ENCODE measurements at places on chromosomes 6 and 20.
A peak's percentile ranks its signal among the peaks of the same experiment; 100 is the strongest.

DNA sequence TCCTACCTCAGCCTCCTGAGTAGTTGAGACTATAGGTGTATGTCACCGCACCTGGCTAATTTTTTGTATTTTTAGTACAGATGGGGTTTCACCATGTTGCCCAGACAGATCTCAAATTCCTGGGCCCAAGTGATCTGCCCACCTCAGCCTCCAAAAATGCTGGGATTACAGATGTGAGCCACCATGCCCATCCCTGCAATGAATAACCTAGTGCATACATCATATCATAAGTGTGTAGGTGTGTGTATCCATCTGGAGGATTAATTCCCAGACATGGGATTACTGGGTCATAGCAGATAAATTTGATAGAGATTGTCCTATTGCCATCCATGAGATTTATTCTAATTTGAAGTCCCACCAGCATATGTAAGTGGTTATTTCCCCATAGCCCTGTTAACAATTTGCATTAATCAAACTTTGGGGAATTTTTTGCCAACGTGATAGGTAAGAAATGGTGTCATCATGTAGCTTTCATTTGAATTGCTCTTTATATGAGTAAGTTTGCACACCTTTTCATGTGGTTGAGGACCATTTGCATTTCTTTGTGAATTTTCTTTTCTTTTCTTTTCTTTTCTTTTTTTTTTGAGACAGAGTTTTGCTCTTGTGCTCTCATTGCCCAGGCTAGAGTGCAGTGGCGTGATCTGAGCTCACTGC is 29.9 kb upstream of the BACH2 start:
- DNase-seq, result no peak

DNA sequence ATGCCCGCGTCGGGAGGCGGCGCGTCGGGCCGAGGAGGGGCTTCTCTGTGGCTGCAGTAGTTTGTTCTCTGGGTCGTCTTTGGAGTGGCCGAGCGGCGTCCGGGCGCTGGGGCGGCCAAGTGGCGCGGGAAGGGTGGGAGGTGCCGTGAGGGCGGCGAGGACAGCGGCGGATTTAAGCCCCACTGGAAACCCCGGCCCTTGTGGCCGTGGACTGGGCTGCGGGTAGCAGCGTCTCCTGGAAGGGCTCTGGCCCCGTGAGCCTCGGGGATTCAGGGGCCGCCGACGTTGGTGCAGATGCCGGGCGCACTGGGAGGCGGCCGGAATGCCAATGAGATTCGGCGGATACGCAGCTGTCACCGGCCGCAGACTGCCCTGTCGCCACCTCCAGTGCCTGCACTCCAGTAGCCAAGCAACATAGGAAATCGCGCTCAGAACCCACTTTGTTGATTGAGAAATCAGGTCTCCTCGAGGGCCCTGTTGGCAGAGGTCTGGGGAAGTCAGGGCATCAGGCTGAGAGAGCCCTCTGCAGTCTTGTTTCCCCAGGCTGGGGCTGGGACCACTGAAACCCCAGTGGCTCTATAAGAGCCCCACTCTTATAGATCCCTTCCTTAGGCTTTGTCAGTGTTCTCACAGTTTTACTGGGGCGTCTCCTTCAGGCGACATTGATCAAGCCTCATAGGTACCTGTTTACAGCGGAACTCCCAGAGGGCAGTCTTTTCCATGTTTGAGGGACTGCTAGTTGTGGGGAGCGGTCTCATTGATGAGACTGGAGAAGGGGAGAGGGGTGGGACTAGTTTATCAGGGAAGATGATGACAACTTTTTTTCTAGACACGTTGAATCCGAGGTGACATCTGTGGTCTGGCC is 642 bp downstream of the GZF1 start:
- DNase-seq, result peak; percentile 8

DNA sequence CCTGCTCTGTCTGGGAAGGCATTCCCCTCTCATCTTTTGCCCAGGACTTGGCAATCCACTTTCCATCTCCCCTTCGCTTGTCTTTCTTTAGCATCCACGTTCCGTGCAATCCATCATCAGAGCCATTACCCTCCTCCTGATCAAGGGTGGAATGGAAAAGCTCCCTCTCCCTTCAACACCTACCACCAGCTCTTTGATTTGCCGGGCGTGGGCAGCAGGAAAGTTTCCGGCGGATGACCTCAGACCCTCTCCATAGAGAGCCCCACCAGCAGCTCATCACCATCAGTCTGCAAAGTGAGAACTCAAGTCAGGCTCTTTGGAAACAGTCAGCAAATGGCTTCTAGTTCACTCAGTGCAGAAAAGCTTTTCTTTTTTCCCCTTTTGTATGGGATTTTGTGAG is 76.2 kb downstream of the TSHZ2 start:
- no peak for DNase-seq

GRCh38 chr20:61730631-61731362 is 334.9 kb downstream of the TAF4 start:
- DNase-seq, result no peak

GRCh38 chr6:119326291-119327005 is 23.1 kb downstream of the MAN1A1 start:
- no peak for DNase-seq

GRCh38 chr6:95599706-95600105 is 22.4 kb downstream of the MANEA start:
- no peak for DNase-seq

- no peak for DNase-seq
Observed at GRCh38 chr6:9482030-9482738, 932.7 kb downstream of the TFAP2A start.

GRCh38 chr6:25343984-25344383 is 64.8 kb downstream of the CARMIL1 start:
- DNase-seq, result no peak

DNA sequence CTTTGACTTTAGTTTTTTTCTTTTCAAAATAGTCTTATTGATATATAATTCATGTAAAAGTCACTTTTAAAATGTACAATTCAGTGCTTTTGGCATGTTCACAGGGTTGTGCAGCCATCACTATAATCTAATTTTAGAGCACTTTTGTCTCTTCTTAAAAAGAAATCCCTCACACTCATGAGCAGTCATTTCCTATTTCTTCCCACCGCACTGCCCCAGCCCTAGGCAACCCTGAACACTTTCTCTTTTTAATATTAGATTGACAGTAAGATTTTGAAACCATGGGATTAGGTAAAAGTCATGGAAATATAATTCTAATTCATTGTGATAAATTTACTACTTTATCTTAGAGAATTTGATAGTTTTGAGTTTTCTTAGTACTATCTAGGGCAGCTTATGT is 309.4 kb downstream of the UTRN start:
- no peak for DNase-seq

- DNase-seq, result no peak
Observed at GRCh38 chr6:150195996-150196417, 53.2 kb downstream of the PPP1R14C start.

DNA sequence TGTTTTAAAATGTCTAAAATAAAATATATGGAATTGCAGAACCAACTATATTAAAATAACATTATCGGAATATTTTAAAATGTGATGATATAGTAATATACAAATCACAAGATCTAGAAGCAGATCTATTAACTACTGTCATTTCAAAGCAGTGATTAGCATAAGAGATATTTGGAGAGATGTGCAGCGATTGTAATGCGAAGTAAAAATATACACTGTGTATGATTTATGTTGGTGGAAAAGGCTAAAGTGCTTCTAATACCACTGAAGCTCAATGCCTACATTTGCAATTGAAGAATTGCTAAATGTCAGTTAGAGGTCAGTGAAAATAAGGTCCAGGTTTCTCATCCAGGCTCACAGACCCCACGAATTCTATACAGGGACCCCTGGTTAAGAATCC is 248.6 kb upstream of the PLN start:
- DNase-seq, result no peak

- DNase-seq, result no peak
Observed at GRCh38 chr6:46555129-46555528, 63.9 kb upstream of the RCAN2 start.

GRCh38 chr6:51814418-51814817 is 273.0 kb downstream of the PKHD1 start:
- DNase-seq, result no peak

GRCh38 chr6:159601211-159601610 is 91.8 kb downstream of the SOD2 start:
- no peak for DNase-seq

- no peak for DNase-seq
Observed at GRCh38 chr6:33738153-33738552, 8.6 kb downstream of the IP6K3 start.
